ENCODE measurements at places on chromosomes 4 and X. TPM values are rescaled to one million over a fixed set of nuclear protein-coding genes. Genes with fewer than 3 reads are reported as not detected.

The SSX4 gene
- total RNA-seq = not detected

The GATA1 gene
- total RNA-seq = not detected

The APBB2 gene
- total RNA-seq = 25.1 TPM

The HOPX gene
- 3.3 TPM for total RNA-seq

The CXCL11 gene
- not detected for total RNA-seq

The NWD2 gene
- total RNA-seq = not detected

The DMRTC1 gene
- not detected for total RNA-seq

- DNase-seq = peak; percentile 66
These were observed 96.3 kb upstream of the MSX1 start for GRCh38 chr4:4762909-4763821.

- no peak for DNase-seq
These were observed 413.2 kb downstream of the FGF13 start for GRCh38 chrX:138298268-138298667.

- peak; percentile 5 for DNase-seq
These were observed 137.5 kb upstream of the ANXA3 start for GRCh38 chr4:78414116-78414515.

GRCh38 chr4:128869776-128870509 is 60.4 kb downstream of the JADE1 start:
- no peak for DNase-seq

DNA sequence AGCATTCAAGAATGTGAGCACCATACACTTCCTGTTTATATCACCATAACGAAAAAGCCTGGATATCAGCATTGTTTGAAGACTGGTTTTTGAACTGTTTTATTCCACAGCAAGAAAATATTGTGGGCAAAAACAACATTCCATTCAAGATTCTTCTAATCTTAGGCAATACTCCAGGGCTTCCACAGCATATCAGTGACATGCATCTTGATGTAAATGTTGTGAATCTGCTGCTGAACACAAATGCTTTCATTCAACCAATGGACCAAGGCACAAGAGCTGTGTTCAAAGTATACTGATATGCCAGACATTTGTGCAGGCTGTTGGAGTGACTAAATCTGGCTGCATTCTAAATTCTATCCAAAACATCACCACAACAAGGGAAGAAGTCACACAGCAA is 260.1 kb upstream of the ETNPPL start:
- DNase-seq = peak; percentile 20

- DNase-seq = no peak
These were observed 20.6 kb upstream of the GUCY1A1 start for GRCh38 chr4:155646001-155646400.

GRCh38 chr4:2642968-2643367 is 106.5 kb downstream of the FAM193A start:
- DNase-seq = no peak

DNA sequence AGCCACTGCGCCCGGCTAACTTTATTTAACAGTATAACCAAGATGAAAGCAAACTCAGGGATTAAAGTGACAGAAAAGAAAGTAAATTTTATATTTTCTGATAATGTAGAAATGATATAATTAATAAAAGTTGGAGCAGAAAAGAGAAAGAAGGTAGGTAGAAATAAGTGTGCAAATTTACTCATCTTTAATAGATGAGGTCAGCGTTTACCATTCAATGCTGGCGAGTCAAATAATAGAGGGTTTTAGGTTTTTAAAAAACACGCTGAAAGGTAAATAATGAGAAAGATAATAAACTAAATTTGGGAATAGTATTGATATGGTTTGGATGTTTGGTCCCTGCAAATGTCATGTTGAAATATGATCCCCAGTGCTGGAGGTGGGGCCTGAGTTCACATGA is 13.6 kb downstream of the CDKN2AIP start:
- no peak for DNase-seq

DNA sequence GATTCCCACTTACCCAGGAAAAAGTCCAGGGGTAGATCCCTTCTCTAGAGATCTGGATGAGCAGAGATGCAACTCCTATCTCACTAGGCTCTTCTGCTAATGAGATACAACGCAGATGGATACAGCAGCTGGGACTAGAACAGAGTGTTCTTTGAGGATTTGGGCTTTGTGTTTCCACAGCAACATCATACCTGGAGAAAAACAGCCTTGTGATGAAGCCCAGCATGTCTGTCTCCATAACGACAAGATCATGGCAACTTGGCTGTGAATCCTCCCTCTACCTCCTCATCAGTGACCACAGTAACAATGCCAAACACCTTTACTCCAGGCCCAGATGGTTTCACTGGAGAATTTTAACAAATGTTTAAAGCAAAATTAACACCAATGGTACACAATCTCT is 80.1 kb downstream of the RCHY1 start:
- no peak for DNase-seq

- no peak for DNase-seq
These were observed 124.0 kb downstream of the HMX1 start for GRCh38 chr4:8747467-8748235.

Measured in fibroblast of lung (primary cell).